Pulmonary artery endothelial cell (primary cell): ENCODE measurements at places on chromosomes 11 and 22.

DNA sequence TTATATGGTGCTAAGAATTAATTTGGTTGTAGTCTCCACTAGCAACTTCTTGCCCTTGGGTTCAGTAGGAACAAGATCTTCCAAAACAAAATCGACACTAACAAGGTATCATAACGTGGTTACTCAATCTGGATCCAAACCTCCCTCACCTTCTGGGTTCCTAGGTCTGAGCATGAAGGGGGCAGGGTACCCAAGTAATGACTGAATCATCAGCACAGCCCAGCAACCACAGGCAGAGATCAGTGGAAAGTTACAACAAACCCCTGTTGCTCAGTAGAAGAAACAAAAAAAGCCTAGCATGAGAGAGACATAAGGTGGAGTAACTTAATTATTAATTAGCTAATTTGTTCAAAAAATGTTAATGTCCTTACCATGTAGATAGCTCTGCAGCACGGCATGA lies 221.4 kb downstream of the BLID start:
- DNase-seq: no peak

DNA sequence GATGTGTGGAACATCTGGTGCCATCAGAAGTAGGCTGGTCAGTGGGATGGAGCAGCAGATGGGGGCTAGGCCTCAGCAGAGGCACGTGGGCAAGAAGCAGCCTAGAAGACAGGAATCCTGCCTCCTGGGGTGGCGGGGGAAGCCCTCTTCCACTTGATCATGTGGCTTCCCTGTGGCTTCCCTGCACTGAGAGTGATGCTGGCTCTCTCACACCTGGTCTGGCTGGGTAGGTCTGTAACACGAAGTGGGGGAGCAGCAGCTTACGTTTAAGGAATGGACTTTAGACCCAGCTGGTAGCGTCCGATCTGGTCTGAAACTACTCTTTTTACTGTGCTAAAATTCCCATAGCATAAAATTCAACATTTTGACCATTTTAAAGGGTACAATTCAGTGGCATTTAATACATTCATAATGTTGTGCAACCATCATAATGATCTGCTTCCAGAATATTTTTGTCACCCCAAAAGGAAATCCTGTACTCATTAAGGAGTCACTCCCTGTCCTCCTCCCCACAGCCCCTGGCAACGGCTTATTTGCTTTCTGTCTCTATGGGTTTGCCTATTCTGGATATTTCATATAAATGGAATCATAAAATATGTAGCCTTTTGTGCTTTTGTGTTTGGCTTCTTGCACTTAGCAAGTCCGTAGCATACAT lies 21.7 kb downstream of the PTPN5 start:
- DNase-seq: no peak

DNA sequence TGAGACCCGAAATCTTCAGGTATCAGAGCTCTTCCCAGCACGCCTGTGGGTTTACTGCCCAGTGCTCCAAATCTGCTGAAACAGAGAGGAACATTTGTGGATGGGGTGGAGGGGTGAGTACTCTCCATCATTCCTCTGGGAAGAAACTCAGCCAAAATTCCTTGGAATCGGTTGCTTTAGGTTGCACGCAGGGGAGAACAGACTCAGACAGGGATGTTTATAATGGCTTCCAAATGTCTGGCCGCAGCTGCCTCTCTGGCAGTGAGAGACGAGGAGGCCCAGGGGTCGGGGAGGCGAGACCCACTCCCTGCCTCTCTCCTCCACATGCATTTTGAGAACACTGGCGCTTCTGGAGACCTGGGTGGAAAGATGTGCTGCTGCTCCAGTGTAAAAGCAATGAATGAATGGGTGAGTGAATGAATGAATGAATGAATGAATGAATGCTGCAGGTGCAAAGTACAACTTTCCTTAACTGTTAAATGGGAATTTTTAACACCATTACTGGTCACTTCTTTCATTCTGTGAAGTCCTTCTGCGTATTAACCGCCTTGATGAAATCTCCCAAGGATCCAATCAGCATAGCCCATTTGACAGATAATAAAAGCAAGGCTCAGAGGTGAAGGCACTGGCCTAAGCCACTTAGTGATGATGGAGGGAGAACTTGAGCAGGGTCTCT lies 437.4 kb downstream of the MIAT start:
- no peak for DNase-seq

DNA sequence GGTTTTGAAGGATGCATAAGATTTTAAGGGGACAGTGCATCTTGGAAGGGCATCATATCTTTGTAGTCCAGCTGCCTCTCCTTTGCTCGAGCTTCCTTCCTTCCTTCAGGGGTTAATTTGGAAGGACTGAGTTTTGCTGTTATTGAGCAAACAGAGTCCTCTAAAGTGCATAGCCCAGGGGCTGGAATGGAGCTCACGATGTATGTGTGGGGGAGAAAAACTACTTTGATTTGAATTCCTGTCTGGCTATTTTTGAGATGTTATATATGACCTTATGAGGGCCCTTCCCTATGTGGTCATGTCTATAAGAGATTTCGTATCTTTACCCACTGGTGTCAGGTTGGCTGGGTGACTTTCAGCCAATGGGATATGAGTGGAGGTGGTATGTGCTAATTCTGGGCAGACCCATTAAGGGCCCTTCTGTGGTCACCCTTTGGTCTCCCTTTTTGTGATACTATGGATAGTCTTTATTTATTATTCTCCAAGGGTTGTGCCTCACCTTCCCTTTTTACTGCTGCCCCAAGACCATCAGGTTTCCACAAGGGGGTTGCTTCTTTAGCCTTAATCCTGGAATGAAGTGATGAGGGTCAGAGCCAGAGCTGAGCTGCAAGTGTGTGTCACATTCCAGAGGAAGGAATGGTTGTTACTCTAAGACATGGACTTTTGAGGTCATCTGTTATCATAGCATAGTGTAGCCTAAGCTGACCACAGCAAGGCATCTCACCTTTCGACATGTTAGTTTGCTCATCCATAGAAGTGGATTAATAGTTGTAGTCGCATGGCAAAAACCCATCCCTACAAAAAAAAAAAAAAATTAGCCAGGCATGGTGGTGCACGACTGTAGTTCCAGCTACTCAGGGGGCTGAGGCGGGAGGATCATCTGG lies 54.6 kb downstream of the LRRC74B start:
- DNase-seq: no peak

DNA sequence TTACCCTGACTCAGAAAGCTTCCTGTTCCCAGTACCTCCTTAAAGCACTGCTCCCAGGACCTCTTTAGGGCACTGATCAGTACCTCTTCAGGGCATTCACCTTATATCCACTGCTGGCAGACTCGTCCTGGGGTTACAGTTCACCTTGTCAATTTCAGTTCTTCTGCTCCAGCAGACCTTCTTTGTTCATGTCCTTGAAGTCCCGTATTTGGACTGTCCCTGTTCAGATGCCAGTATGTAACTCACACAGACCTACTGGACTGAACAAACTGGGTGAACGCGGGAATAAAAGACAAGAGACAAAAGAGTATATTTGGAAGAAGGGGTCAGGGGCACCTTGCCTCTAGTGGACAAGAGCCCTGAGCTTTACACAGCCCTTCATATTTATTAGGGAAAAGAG lies 31.8 kb upstream of the NCAM1 start:
- DNase-seq: no peak

DNA sequence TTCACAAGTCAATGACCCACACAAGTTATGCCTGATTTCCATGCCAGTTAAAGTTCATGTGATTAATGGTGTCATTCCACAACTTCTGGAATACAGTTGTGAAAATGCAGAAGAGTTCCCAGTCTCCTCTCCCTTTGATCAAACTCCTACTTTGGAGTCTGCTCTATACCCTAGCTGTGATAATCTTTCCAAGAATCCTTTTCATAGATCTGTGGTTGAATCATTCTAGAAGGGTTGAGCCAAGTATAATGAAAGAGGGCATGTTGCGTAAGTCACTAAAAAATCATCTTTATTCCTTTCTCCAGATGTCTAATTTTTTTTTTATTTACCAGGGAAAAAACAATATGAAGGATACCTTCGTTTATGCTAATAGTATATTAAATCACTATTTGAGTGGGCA lies 89.7 kb upstream of the CARD18 start:
- DNase-seq: no peak

DNA sequence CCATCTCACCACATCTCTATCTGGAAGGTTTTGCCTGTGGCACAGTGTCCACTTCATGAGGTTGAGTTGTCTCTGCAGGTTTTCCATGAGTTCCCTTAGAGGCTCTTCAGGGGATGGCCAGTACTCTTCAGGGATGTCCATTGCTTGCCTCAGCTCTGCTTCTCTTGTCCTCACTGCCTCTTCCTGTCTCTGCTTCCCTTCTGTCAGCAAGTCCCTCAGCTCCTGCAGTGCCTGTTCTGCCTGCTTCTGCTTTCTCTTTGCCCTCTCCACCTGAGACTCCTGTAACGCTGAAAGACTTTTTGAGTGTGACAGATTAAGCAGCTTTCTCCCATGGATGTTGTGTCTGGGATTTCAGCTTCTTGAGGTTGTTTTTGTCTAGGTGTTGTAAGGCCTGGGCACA lies 38.2 kb upstream of the MRPL17 start:
- no peak for DNase-seq

DNA sequence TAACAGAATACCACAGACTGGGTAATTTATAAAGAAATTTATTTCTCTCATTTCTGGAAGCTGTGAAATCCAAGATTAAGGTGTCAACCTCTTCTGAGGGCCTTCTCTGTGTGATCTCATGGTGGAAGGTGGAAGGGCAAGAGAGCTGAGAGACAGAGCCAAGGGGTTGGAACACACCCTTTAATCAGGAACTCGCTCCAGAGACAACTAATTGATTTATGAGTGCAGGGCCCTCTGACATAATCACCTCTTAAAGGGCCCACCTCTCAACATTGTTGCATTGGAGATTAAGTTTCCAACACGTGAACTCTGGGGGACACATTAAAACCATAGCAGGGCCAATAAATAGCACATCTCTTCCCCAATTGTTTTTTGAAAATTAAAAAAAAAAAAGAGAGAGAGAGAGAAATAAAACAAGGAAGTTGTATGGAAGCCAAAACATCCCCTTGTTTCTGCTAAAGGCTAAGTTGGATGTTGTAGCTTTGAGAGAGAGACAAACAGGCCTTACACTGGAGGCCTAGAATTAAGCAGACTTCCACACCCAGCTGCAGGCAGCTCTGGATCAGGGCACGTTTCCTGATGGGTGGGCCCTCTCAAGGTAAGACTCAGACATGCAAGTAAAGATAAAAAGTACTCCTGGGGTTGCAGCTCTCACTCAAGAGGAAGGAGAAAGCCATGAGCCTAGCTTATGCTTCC lies 64.1 kb upstream of the BIRC3 start:
- DNase-seq: no peak

- peak; percentile 49 for DNase-seq
Measured at GRCh38 chr11:33179348-33179803, 18.1 kb upstream of the CSTF3 start.

DNA sequence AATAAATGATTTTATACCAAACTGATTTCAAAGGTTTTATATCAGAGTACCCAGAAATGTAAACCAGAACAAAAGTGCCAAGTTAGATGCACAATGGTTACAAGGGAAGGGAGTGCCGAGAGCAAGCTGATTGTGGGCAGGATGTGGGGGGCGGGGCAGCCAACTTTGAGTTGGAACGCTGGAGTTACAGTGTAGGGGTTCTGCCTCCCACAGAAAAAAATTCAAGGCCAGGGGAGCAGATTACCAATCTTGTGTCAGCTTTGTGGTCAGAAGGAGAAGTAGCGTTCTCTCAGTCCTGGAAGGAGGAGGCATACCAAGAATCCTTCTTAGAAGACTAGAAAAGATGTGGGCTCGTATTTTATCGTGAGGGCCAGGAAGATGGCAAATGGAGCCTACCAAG lies 15.9 kb upstream of the POU2AF2 start:
- DNase-seq: no peak

- no peak for DNase-seq
Measured at GRCh38 chr11:118913411-118914125, 12.2 kb downstream of the BCL9L start.

DNA sequence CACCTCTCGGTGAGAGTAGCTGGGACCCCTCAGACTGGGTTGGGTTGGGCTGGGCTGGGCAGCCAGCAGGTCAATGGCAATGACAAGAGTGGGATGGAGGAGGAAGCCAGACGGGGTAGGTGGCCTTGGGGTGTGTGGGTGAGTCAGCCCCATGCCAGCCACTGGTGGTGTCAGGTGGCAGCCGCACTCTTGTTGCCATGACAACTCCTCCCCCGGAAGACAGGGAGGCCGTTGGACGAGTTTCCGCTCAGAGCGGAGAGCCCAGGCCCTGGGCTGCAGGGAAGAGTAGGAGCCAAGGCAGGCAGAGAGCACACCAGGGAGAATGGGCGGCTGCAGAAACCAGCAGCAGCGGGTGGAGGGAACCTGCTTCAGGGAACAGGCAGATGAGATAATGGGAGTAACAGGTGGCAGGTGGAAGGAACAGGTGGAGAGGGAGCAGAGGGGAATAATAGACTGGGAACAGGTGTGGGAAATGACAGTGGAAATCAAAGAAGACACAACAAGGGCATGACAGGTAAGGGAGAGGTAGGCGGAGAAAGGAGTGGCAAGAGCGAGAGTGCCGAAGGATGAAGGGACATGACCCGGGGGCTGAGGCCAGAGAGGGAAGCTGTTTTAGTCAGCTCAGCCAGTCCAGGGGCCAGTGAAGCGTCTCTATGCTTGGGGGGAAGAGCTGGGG lies 8.7 kb downstream of the SPTBN2 start:
- peak; percentile 15 for DNase-seq

DNA sequence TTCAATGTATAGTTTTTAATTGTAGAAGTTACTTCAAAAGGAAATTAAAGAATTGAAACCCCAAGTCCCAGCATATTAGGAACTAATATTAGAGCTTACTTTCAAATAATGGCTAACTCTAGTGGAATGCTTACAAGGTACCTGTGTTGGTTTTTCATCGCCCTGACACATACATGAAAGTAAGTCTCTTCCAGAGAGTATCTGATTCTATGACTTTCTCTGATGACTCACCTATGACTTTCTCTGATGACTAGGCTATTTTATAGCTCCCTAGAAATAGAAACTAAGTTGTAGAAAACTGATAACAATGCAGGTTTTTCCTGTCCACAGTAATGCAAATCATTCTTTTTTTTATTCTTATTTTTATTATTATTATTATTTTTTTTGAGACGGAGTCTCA lies 33.6 kb upstream of the MMP7 start:
- peak; percentile 5 for DNase-seq

- no peak for DNase-seq
Measured at GRCh38 chr22:18062421-18062820, 15.4 kb upstream of the PEX26 start.

DNA sequence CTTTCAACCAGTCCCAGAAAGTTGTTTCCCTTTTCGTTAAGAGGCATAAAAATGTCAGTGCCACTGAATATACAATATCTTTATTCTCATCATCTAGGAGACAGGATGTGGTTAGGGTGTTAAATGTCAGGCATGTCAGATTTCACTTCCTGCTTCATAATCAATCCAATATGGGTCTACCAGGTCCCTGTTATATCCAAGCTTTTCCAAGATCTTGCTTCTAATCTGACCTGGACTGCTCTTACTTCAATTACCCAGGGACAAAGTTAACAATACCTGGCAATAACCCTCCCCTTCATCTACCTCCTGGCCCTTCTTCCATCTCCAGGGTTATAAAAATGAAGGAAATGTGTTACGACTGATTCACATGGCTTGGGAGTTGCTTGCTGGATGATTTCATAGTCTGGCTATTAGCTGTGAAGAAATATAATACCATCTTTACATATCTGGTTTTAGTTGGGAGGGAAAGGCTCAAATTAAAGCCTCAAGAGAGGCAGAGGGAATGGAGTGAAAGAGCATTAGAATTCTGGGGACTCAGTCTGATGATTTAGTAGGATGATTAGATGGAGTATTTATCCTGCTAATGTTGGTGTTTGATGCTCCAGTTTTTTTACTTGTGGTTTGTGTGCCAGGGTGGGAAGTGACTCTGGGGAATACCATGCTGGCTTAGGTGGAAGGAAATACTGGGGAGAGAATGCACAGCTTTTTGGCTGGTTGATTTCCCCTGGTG lies 534.3 kb downstream of the ETS1 start:
- DNase-seq: no peak
